ENCODE measurements at places on chromosomes 13 and 19.

GRCh38 chr13:85501616-85502015, 297.6 kb downstream of the SLITRK6 start:
- no peak for DNase-seq

- no peak for DNase-seq
Measured at GRCh38 chr13:22081430-22081829, 410.6 kb downstream of the FGF9 start.

DNA sequence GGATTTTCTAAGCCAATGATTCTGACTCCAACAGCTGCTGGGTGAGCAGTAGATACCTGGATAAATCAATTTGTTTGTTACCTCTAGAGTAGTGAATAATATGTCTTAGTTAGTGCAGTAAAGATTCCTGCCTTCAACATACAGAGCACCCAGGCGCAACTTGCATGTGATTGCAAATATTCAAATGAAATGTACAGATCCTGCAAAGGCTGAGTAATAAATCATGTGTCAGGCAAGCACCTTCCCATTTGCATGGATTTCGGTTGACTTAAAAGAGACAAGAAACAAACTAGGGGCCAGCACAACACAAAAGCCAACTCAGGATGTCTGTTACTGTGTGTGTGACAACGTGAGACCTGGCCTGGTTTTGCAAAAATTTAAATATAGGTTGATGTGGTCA, 79.7 kb downstream of the TNFSF11 start:
- no peak for DNase-seq

DNA sequence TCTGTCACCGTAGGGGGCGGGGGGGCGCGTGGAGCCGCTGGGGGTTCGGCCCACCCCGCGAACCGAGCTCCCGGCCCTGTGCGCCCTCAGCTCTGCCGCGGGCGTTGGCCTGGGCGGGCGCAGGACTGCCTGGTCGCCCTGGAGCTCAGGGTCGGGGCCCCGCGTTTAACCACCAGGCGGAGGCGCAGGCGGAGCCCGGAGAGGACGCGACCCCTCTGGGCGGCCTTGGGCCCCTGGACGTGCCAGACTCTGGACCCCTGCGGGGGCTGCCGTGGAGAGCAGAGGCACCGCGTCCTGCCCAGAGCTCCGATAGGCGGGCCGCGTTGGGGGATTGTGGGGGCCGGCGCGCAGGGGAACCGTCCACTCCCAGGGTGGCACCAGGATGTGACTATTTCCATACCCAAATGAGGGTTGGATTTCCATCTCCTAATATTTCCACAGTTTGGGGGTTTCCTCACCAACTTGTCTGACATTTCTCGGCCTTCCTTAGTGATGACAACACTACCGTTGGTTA, 13.0 kb upstream of the USP29 start:
- no peak for DNase-seq

DNA sequence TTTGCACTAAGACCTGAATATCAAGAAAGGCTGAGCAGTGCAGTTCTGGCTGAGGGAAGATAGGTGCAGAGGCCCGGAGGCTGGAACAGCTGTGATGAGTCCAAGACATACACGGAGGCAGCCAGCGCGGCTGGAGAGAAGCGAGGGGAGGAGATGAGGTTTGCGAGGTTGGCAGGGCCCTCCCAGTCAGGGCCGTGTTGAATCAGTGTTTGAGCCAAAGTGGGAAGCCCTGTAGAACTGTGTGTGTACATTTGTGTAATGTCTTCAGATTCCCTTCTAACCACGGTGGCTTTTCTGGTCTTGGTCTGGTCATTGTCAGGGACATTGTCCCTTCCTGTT, 34.9 kb downstream of the PAK4 start:
- peak; percentile 39 for DNase-seq

All from heart right ventricle (tissue), 16 donors.